Left colon (tissue), 2 donors: ENCODE measurements at places on chromosomes 3 and 15. TPM values are rescaled to one million over a fixed set of nuclear protein-coding genes. Genes with fewer than 3 reads are reported as not detected.

GRCh38 chr15:66389098-66389858, 2.6 kb downstream of the MAP2K1 start:
- DNase-seq = no peak

GRCh38 chr3:9180764-9181117, 68.7 kb downstream of the SRGAP3 start:
- no peak for DNase-seq

Gene SNX22
- 0.73 TPM for total RNA-seq

- no peak for DNase-seq
Measured at GRCh38 chr3:2861920-2862319, 248.3 kb downstream of the IL5RA start.

Gene CSPG5
- total RNA-seq = 0.46 TPM

Gene C2CD4B
- 2.8 TPM for total RNA-seq

DNA sequence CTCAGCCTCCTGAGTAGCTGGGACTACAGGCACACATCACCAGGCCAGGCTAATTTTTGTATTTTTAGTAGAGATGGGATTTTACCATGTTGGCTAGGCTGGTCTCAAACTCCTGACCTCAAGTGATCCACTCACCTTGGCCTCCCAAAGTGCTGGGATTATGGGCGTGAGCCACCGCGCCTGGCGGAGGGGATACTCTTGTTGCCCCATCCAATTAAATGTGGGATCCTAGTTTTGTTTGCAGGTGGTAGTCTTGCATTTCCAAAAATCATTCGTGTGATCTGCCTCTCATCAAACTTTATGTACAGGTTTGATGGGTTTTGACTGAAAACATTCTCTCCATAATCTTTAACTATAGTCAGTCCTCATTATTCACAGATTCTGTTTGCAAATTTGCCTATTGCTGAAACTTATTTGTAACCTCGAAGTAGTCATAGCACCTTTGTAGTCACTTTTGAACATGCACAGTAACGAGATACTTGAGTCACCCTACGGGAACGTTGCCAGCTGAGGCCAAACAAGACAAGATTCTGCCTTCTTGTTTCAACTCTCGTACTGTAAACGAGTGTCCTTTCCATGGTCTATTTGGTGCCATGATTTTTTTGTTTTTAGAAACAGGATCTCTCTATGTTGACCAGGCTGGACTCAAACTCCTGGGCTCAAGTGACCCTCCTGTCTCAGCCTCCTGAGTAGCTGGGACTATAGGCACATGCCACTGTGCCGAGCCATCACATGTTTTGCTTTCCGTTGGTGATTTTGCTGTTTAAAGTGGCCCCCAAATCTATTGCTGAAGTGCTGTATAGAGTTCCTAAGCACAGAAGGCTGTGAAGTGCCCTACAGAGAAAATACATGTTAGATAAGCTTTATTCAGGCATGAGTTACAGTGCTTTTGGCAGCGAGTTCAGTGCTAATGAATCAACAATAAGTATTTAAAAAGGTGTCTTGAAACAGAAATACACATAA, 8.1 kb upstream of the MAPK6 start:
- no peak for DNase-seq

DNA sequence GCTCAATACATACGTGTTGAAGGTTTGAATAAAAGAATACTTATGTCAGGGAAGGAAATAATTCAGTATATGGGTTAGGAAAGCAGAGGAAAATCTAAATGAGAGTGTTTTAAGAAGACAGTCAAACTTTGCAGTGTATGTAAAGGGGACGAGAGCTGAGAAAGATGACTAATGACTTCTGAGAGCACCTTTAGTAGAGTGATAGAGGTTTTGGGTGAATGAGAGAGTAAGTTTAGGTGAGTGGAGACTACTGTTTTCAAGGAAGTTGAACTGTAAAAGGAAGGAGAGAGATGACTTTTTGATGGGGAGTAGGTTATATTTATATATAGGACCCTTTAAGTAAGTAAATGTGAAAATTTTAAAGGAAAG, 9.4 kb downstream of the TBC1D23 start:
- no peak for DNase-seq

- no peak for DNase-seq
Measured at GRCh38 chr3:151432616-151433372, 28.1 kb downstream of the IGSF10 start.

GRCh38 chr15:58472221-58472620, 40.4 kb downstream of the LIPC start:
- no peak for DNase-seq

Gene CPNE9
- total RNA-seq = not detected

Gene P2RY14
- total RNA-seq = 2.0 TPM

Gene IL12A
- 0.17 TPM for total RNA-seq

DNA sequence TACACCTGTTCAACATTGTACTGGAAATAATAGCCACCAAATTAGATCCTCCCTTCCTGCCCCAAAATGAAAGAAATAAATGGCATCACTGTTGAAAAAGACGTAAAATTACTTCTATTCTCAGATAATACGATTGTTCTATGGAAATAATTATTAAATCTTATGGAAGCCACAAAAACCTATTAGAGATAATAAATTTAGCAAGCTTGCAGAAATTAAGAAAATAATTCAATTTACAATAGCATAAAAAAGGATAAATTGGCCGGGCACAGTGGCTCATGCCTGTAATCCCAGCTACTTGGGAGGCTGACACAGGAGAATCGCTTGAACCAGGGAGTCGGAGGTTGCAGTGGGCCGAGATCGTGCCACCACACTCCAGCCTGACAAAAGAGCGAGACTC, 57.8 kb downstream of the PPCDC start:
- DNase-seq = no peak

GRCh38 chr3:151877269-151877668, 3.8 kb downstream of the SUCNR1 start:
- no peak for DNase-seq

DNA sequence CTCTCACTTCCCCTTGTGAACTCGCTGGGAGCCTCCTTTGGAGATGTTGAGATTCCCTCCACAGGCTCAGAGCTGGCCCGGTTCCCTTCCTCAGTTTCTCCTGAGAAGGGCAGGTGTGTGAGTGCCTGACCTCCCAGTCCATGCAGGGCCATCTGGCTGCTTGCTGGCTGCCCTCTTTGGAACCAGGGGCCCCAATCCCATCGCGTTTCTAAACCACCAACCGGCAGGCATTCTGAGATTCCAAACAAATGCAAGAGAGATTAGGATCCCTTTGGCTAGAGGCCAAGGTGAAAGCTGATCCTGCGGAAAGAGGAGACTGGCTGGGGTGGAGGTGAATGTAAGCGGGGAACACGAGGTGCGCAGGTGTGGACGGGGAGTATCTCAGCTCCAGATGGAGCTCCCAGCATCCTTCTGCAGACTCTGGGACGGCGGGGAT, 2.9 kb upstream of the PRRT3 start:
- no peak for DNase-seq

DNA sequence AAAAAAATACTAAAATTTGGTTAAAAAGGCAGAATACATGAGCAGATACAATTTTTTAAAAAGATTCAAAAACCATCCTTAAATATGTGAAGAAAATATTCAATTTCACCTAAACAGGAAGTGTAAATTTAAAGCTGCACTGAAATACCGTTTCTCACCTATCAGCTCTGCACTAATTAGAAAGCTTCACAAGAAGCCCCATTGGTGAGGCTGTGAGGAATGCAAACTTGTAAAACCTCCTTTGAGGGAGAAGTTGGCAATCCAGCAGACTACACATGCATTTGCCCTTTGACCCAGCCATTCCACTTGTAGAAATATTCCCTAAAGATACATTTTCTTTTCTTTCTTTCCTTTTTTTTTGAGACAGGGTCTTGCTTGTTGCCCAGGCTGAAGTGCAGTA, 18.8 kb downstream of the BLM start:
- DNase-seq = no peak

Gene CCR3
- not detected for total RNA-seq

DNA sequence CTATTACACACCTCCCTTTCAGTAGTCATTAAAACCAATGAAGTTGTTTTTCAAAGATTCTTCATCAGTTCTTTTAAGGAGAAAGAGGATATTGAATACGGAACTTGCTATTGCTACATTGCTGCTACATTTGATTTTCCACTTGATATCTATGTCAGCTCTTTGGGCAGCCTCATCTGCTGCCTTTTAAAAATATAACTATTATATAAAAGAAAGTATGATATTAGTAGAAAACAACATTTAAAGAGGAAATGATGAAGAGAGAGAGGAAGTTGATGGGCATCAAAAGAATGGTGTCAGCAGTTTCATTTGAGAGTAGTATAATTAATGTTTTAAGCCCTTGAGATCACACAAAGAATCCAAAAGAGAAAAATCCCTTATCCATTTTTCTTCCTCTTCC, 171.4 kb downstream of the NFKBIZ start:
- DNase-seq = no peak
